ENCODE measurements at places on chromosomes 7 and 10. TPM values are rescaled to one million over a fixed set of nuclear protein-coding genes. Genes with fewer than 3 reads are reported as not detected.

GRCh38 chr7:12821746-12822145 is 134.3 kb downstream of the ARL4A start:
- H3K4me1 ChIP-seq = no peaks in the 10 kb centered on the region
- no peaks in the 10 kb centered on the region for H3K36me3 ChIP-seq
- DNase-seq = no peak

KCP gene
- total RNA-seq = 9.9 TPM

DNA sequence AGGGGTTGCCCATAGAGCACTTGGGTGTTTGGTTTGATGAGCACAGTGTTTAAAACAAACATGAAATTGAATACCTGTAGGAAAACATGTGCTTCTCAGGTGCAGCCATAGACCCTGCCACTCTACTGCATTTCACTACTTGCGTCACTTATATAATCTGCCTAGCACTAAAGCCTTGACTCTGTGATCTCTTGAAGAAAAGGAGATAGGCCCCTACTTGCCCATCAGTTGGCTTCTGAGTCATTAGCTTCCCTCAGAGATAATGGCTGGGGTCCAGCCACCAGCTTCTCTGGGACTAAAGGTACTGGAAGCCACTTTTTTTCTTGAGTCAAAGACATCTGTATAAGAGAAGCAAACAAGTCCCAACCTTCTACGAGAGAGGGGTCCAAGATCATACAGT is 45.9 kb upstream of the BTRC start:
- DNase-seq = no peak
- no peak overlapping the region for H3K27ac ChIP-seq
- H3K4me3 ChIP-seq = no peak overlapping the region
- no peaks in the 10 kb centered on the region for H3K36me3 ChIP-seq
- peaks cover 25% of the 10 kb centered on the region for H3K27me3 ChIP-seq
- H3K4me1 ChIP-seq = no peaks in the 10 kb centered on the region

DNA sequence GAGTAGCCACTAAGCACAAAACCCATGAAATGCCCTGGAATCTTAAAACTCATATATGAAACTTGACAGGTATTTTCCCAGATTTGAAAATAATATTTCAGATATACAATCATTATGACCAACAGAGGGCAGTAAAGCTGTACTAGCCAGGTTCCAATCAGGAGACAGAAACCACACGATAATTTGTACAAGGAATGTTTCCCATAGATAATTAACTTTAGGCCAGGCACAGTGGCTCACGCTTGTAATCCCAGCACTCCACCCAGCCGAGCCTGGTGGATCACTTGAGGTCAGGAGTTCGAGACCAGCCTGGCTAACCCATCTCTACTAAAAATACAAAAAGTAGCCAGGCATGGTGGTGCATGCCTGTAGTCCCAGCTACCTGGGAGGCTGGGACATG is 31.0 kb upstream of the NUB1 start:
- H3K36me3 ChIP-seq = no peaks in the 10 kb centered on the region
- no peaks in the 10 kb centered on the region for H3K4me1 ChIP-seq

- no peak for DNase-seq
- no peak overlapping the region for H3K27ac ChIP-seq
- no peak overlapping the region for H3K4me3 ChIP-seq
- H3K27me3 ChIP-seq = no peaks in the 10 kb centered on the region
These were observed 5.4 kb upstream of the SUV39H2 start for GRCh38 chr10:14873090-14873760.

DNA sequence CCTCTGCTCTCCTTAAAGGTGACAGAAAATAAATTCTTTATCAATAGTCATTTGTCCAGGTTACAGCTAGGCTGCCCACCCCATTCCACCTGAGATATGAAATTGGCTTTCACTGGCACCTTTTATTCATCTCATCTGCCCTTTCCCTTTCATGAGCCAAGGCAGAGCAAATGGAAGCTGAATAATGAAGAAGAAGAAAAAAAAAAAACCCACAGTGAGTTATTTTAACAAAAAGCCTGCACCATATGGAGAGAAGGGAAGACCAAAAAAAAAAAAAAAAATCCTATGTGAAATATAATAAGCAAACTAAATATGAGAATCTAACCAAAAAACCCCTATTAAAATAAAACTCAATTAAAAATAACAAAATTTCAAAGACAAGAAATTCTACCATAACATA is 59.2 kb downstream of the CHCHD3 start:
- H3K27ac ChIP-seq = no peak overlapping the region
- H3K4me3 ChIP-seq = no peak overlapping the region
- no peak for DNase-seq
- no peaks in the 10 kb centered on the region for H3K27me3 ChIP-seq
- H3K36me3 ChIP-seq = peaks cover 4% of the 10 kb centered on the region

HOXA1 gene
- total RNA-seq = 2.0 TPM

PRPF18 gene
- 18.9 TPM for total RNA-seq

BTBD16 gene
- total RNA-seq = 0.37 TPM

FBXL13 gene
- total RNA-seq = 19.4 TPM

TSPAN15 gene
- total RNA-seq = 97.0 TPM

TMEM178B gene
- total RNA-seq = not detected

GRCh38 chr10:62199584-62199983 is 69.1 kb downstream of the RTKN2 start:
- H3K4me1 ChIP-seq = peaks cover 7% of the 10 kb centered on the region
- H3K27me3 ChIP-seq = no peaks in the 10 kb centered on the region
- DNase-seq = no peak
- no peak overlapping the region for H3K27ac ChIP-seq
- H3K36me3 ChIP-seq = no peaks in the 10 kb centered on the region

PHKG1 gene
- total RNA-seq = 3.9 TPM

GRCh38 chr10:62694537-62695126 is 109.9 kb upstream of the ADO start:
- H3K27ac ChIP-seq = no peak overlapping the region
- H3K4me3 ChIP-seq = no peak overlapping the region
- H3K4me1 ChIP-seq = no peaks in the 10 kb centered on the region
- no peak for DNase-seq
- no peaks in the 10 kb centered on the region for H3K36me3 ChIP-seq
- no peaks in the 10 kb centered on the region for H3K27me3 ChIP-seq

SPDYE3 gene
- not detected for total RNA-seq

DNA sequence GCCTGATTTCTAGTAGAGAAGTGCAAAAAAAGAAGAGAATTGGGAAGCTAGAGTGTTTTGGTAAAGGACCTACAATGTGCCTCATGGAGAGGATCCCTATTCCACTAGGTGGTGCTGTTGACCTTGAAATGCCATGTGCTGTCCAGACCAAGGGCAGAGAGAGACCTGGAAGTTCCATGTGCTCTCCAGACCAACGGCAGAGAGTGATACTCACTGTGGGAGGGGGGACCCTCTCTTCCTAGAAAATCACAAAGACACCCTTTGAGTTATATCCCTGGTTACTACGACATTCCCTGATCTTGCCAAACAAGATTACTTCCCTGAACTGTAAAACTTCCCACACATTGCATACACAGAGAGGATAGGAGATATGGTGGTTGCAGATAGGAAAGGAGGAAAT is 212.7 kb upstream of the ZNF804B start:
- peak; percentile 37 for DNase-seq
- no peaks in the 10 kb centered on the region for H3K4me1 ChIP-seq
- no peaks in the 10 kb centered on the region for H3K27me3 ChIP-seq

UPK3BL2 gene
- 24.3 TPM for total RNA-seq

PTF1A gene
- total RNA-seq = not detected

GHRHR gene
- total RNA-seq = not detected

ETV1 gene
- total RNA-seq = 9.0 TPM

GRCh38 chr10:103476046-103476768 is 2.8 kb downstream of the CALHM3 start:
- no peak overlapping the region for H3K27ac ChIP-seq
- peaks cover 57% of the 10 kb centered on the region for H3K4me1 ChIP-seq
- H3K4me3 ChIP-seq = no peak overlapping the region
- no peak for DNase-seq

CHN2 gene
- total RNA-seq = not detected

CTAGE4 gene
- 5.8 TPM for total RNA-seq

ZKSCAN1 gene
- 70.3 TPM for total RNA-seq

DNA sequence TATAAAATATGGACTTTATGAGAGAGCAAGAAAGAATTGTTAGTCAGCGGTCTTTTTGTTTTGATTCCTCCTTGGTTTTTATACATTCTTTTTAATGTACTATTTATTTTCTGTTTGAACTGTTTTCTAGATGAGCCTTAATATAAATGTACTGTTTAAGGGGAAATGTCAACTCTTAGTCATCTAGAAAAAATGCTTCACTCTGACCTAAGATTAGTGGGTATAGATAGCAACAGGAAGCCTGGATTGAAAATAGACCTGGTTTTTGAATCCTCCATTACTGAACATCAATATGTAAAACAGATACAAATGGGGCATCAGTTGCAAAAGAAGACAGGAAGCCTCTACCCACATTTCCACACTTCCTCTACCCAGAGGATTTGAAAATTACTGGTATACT is 87.8 kb downstream of the CHRM2 start:
- no peaks in the 10 kb centered on the region for H3K27me3 ChIP-seq
- H3K36me3 ChIP-seq = no peaks in the 10 kb centered on the region
- H3K4me3 ChIP-seq = no peak overlapping the region
- no peak overlapping the region for H3K27ac ChIP-seq
- no peaks in the 10 kb centered on the region for H3K4me1 ChIP-seq
- DNase-seq = no peak

Measured in PC-9 (cell line).